Myocyte (in vitro differentiated cells): ENCODE measurements at places on chromosomes 7 and 10.

GRCh38 chr7:37289781-37290180 is 158.9 kb downstream of the ELMO1 start:
- DNase-seq, result no peak

DNA sequence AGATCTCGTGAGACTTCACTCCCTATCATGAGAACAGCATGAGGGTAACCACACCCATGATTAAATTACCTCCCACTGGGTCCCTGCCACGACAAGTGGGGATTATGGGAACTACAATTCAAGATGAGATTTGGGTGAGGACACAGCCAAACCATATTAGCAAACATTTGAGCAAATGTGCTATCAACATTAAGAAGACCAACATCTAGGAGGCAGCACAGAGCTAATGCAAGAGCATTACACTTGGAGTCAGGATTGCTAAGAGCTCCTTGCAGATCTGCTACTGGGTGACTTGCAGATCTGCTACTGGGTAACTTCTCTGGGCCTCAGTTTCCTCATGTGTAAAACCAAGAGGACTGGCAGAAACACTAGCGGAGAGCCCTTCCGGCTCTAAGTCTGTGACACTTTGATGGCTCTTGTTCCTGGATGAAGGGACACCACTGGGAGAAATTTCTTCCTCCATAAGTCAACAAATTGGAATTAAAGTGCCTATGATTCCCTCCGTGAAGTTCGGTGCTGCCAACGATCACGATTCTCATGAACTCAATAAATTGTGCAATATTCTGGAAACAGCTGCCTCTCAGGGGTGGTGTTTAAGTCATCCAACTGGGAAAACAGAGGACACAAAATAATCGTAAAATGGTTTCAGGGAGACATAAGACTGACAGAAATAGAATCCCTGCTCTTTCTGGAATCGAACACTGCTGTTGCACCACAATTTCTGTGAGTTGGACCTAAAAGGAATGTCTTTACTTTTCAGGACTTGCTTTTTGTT is 115.8 kb upstream of the ITGB1 start:
- DNase-seq, result peak; percentile 61

DNA sequence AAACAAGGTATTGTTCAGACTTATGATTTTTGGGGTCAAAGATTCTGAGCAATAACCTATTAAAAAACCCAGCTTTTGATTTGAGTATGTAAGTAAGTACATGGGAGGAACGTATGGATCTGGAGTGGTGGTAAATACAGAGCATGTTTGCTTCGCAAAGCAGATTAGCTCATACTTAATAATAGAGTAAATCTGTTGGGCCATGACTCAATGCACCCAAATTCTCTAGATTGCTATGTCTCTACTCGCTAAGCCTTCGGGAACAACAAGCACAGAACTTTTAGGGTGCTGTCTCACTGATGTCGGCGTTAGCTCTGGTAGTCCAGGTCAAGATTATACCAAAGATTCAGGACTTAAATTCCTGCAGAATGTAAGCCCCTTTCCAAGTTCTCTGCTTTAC is 807 bp upstream of the MINPP1 start:
- peak; percentile 16 for DNase-seq

DNA sequence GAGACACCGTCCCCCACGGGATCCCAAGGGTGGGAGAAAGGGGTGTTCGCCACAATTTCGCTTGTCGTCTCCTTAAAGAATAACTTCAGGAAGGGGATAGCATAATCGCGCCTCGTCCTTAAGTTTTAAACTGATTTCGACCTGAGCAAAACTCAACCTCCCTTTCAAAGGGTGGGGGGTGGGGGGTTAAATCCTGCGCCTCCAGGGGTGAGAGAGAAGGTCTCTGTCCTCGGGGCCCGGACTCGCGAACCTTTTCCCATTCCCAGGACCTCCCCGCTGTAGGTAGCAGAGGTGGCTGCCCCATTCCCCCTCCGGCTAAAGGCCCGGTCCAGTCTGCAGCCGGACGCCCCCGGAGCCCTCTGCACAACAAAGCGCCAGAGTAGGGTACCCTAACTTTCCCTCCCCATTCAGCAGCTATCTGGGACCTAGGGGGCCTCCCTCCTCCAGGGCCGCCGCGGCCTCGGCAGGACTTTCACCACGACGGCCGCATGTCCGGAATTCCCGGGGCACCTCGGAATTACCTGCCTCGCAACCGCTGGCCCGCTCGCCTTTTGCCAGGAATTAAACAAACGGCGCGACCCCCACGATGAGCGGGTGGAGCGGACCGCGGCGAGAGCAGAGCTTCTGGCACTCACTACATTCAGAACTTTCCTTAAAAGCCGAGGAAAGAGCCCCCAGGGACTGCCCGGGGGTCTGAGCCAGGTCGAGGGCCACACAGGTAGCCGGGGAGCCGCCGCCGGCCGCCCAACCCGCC is 1.7 kb downstream of the CDK6 start:
- DNase-seq, result no peak

DNA sequence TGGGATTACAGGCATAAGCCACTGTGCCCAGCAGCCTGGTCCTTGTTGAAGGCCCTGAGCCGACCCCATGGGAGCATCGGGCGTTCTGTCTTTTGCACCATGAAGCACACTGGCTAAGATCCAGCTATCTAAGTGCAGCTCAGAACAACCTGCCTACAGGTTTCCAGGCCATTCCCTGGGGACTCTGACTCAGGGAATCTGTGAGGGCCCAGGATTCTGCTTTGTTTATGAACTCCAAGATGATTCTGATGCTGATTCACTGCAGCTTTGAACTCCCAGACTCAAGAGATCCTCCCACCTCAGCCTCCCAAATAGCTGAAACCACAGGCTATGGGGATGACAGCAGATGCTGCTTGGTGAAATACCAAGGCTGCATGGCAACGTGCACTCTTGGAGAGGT is 30.2 kb downstream of the NPTX2 start:
- DNase-seq, result no peak

- peak; percentile 76 for DNase-seq
Observed at GRCh38 chr10:29535012-29535777, 99.6 kb downstream of the SVIL start.

- DNase-seq, result no peak
Observed at GRCh38 chr7:30612658-30613265, 18.1 kb downstream of the GARS1 start.

DNA sequence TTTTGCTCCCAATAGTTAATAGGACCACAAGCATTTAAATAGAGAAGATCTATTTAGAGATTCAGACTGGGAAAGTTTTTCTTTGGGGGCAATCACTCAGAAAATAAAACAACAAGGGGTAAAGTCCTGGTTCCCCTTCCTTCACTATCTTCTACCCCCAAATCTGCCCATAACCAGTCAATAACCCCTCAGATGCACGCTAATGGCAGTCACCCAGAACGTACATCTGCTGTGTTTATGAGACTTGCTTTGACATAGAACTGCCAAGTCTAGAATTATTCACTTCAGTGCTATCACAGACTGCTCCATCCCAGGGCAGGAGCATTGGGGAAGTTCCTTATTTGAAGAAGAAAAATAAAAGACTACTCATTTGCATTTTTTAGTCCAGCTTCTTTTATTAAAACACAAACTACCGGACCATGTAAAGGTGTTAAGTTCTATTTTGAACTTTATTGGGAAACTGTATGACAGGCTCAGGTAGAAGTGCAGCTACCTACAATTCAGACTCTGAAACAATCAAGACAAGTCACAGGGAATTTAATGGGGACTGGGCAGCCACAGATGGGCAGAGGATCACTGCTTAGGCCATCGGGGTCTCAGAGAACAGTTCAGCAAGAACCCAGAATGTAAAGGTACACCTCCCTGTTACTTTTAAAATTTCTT is 38.4 kb downstream of the ANK3 start:
- DNase-seq, result no peak

GRCh38 chr7:2409745-2410414 is 6.5 kb downstream of the CHST12 start:
- DNase-seq, result no peak
